ENCODE measurements at places on chromosomes 13 and 19.
A peak's percentile ranks its signal among the peaks of the same experiment; 100 is the strongest.

GRCh38 chr19:41967054-41967783 lies 8.1 kb upstream of the RABAC1 start:
- no peak for DNase-seq

DNA sequence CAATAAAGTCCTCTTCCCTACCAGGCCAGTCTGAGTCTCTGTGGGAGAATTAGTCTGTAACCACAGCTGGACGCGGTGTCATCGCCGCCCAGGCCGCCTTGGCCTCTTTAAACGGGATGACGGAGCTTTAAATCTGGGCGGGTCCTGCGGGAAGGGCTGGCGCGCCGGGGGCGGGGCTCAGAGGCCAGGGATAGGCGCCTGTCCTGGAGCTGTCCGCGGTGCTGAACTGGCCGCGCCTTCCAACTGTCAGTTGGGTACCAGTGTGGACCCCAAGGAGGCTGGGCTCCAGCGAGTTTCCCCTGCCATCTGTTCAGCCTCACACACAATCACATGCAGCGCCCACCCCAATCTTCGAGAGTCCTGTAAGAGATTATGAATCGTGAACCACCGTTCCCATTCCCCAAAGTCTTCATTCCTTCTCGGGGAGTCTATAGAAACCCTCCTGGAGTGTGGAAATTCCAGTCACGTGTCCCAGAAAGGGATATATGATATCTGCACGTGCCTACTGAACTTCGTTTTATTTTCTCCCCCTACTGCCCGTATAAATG lies 11.5 kb downstream of the APLP1 start:
- DNase-seq, result peak; percentile 93

GRCh38 chr13:83088858-83089257 lies 793.4 kb downstream of the SLITRK1 start:
- no peak for DNase-seq

GRCh38 chr19:4717191-4717965 lies 6.3 kb downstream of the DPP9 start:
- DNase-seq, result no peak

DNA sequence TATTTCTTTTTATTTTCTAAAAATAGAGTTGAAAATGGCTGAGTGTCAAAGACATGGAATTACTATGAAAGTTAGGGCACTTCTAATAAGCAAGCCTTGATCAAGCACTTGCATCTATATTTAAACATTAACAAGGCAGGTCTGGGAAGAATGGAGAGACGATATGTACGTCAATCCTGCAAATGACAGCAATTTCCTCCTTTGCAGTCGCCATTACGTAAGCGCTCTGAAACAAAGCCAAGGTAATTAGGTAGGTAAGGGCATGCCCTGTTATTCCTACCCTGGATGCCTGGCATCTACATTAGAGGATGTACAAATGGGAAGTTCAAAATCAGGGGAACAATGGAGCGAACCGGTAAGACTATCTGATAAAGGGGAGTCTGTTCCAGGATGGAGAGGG lies 664.0 kb upstream of the ARGLU1 start:
- no peak for DNase-seq

- no peak for DNase-seq
These were observed 91.3 kb downstream of the KCNRG start for GRCh38 chr13:50106559-50106958.

DNA sequence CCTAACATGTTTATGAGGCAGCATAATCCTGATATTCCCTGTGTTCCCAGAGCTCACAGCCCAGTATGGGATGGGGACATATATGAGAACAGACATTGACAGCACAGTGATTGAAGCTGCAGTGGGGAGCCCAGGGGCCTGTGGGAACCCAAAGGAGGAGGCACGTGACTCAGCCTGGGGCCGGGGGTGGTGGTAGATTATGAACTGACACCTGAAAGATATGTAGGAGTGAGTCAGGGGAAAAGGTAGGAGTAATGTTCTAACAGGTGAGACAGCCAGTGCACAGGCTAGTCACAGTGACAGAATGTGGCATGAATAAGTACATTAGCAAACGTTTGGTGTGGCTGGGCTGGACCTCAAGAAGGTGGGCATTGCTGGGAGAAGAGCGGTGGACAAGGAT lies 29.0 kb downstream of the CKM start:
- DNase-seq, result no peak

DNA sequence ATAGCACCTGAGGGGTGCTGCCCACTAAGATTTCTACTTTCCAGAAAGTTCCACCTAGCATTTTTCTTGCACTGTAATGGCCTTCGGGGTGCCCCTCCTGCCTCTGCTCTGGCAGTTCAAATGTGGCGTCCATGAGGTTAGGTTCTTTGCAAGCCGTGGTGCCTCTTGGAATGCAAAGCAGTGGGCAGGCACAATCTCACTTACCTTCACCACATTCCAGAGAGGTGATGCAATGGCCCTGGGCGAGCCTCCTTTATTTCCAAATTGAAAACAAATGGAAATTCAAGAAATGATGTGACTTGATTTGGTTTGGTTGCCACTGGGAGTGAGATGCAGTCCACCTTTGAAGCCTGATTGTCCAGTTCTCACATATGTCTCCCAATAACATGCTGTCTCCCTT lies 46.9 kb downstream of the FGF9 start:
- no peak for DNase-seq

DNA sequence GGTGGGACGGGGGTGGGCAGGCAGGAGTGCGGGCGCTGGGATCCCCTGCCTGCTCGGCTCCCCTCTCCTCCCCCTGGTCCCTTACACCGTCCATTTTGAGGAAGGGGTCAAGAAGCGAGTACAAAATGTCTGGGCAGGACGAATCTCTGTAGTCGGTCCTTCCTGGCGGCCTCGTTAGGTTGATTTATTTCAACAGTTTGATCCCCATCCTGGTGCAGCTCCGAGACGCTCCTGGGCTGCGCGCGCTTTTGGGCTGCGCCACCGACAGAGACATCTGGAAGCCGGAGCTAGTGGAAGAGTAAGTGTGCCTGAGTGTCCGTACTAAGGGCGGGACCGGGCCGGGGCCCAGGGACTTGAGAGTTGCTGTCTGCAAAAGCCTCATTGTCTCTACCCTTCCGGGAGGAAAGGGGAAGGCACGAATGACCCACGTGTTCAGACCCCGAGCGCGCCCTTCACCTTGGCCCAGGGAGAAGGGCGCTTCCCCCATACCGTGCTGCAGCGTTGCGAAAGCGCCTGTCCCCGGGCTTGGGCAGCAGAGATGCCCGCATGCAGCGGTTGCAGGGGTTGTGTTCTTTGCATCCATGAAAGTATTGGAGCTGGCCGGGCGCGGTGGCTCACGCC lies 1.8 kb downstream of the ZNF114 start:
- DNase-seq, result peak; percentile 87

DNA sequence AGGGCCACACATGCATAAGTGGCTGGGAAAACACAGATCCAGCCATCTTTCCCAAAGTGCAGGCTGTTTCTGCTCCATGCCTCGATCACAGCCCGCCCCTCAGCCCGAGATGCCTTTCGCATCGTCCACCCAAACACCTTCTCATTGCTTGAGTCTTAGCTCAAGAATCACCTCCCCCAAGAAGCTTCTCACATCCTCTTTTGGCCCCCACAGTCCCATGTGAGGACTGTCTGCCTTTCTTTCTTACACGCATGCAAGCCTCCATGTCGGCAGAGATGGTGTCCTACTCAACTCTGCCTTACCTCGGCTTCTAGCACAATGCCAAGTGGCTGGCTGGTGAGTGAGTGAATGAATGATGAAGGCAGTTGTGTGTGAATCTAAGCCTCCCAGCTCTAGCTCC lies 18.1 kb upstream of the GSX1 start:
- no peak for DNase-seq

- DNase-seq, result no peak
These were observed 6.7 kb upstream of the HOOK2 start for GRCh38 chr19:12782174-12782423.

DNA sequence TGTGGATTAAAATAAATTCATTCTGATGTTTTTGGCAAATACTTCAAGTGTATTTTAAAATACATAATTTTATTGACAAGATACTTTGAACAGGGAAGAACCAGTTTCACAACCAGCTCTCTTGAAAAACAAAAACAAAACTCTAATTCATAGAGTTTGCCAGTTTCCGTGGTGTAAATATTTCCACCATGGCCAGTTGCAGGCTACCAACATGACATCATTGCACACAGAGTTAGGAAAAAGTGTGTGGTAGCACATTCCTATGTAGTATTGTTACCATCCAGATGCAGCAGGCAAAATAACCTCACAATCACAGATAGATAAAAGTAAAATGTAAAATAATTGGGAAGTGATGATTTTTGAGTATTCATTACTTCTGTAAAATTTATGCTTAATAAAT lies 7.7 kb upstream of the RNF113B start:
- no peak for DNase-seq
